ENCODE measurements at places on chromosomes 13 and 19.
A peak's percentile ranks its signal among the peaks of the same experiment; 100 is the strongest.

- no peak for DNase-seq
These were observed 1872.9 kb upstream of the PCDH20 start for GRCh38 chr13:63288576-63288975.

GRCh38 chr13:77969299-77969698 is 50.7 kb upstream of the EDNRB start:
- DNase-seq, result no peak

DNA sequence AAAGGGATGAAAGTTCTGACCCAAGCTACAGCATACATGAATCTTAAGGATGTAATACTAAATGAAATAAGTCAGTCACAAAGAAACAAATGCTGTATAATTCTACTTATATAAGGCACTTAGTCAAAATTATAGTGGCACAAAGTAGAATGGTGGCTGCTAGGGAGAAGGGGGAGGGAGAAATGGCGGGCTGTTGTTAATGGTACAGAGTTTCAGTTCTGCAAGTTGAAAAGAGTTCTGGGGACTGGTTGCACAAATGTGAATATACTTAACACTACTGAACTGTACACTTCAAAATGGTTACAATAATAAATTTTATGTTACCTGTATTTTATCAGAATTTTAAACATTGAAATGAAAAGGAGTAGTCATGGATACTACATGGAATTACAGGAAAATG is 48.9 kb upstream of the CLDN10 start:
- no peak for DNase-seq

DNA sequence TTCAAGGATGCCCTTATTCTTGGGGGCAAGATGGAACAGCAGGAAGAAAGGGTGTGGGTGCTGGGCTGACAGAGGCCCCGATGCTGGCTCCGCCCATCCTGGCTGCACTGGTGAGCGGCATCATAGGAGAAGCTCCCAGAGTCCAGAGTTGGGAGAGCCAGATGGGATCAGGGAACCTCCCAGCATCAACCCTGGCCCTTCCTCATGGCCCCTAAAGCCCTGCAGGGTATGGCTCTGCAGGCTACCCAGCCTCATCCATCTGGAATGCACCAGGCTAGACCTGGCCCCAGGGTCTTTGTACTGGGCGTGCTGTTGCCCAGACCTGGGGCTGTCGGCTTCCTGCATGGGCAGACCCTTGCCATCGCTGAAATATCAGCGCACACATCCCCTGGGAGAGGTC is 7.9 kb upstream of the ELL start:
- no peak for DNase-seq

- DNase-seq, result peak; percentile 35
These were observed 27.9 kb upstream of the NANOS3 start for GRCh38 chr19:13848798-13849676.

DNA sequence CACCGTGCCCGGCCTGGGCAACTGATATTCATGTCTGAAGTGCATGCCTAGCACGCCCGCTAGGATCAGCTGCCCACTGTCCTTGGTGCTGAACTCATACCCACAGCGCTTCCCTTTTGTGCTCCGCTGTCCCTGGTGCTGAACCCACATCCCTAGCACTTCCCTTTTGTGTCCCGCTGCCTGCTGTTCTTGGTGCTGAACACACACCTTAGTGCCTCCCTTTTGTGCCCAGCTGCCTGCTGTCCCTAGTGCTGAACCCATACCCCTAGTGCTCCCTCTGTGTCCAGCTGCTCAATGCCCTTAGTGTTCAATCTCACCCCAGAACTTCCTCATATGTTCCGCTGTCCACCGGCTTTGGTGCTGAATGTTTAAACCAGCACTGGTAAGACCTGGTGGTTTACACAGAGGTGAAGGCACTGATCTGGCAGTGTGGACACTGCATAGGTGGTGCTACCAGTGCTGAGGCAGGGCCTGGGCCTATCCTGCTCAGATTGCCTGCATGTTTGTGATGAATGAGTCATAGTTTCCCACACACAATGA is 26.3 kb upstream of the SIGLEC11 start:
- peak; percentile 96 for DNase-seq

- DNase-seq, result peak; percentile 56
These were observed 12.9 kb downstream of the PIN1 start for GRCh38 chr19:9848060-9848459.

- DNase-seq, result peak; percentile 74
These were observed 23.5 kb upstream of the DCLK1 start for GRCh38 chr13:36154567-36155291.

DNA sequence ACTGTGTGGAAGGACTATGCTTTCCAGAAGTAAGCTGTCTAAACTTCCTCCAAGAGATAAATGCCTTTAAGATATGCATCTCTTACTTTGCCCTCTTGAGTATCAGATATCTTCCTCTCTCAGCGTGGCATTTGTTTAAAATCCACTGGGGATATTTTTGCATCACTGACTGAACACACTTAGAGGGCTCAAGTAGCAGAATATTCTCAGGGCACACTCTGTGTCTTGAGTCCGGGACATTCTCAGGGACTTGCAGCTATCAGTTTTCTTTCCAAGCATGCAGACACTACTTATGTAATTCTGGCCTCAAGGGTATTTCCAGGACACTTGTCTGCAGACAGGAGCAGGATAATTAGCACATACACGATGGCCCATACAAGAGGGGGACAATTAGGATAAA is 84.7 kb downstream of the ERCC5 start:
- DNase-seq, result no peak

- no peak for DNase-seq
These were observed 1.7 kb upstream of the FBXW9 start for GRCh38 chr19:12698138-12698537.

DNA sequence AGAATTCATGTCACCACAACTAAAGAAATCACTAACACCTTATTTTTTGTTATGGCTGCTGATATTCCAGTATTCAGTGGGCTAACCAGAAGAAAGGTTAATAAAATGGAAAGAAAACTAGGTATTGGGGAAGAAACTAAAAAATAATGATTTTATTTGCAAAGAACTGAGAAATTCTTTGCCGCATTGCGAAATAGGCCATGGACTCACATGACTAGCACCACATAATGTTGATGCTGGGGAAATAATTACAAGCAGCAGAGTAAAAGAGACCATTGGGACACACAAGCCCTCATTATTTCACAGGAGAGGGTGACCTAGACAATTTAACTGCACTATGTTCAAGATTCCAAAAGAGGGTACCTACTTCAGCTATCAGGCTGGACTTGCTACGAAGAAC is 1411.5 kb downstream of the SLITRK5 start:
- no peak for DNase-seq

GRCh38 chr13:109146912-109147647 is 517.7 kb downstream of the MYO16 start:
- DNase-seq, result no peak

GRCh38 chr13:37406031-37406430 is 192.5 kb downstream of the POSTN start:
- no peak for DNase-seq

DNA sequence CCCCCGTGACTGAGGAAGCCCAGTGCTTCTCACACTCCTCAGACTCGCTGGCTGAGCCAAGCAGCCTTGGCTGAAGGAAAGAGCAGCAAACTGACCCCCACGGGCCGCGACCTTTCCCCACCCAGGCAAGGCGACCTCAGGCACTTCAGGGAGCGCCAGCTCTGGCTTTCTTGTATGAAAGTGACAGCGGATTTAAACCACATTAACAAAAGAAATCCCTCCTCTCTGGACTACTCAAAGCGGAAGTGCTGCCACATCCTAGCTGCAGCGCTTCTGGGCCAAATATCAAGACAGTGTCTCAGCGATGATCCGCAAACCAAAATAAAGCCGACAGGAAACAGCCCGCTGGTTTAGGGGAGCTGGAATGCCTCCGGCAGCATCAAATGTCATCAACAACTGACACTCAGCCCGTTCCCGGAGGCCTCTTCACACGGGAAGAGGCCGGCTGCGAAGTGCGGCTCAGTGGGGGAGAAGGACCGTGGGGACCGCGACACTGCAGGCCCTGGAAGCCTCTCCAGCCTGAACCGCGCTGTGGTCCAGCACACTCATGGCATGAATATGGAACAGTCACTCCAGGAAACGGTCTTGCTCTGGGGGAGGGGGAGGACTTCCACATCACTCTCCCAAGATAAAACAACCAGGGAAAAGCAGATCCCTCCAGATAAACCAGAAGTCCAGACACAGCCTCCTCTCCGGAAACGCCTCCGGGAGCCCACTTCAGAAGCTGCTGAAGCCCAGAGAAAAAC is 1.4 kb downstream of the RASA3 start:
- DNase-seq, result no peak

- DNase-seq, result no peak
These were observed 2.4 kb downstream of the GPX4 start for GRCh38 chr19:1105873-1106840.

- no peak for DNase-seq
These were observed 2.2 kb downstream of the JOSD2 start for GRCh38 chr19:50508843-50509190.

DNA sequence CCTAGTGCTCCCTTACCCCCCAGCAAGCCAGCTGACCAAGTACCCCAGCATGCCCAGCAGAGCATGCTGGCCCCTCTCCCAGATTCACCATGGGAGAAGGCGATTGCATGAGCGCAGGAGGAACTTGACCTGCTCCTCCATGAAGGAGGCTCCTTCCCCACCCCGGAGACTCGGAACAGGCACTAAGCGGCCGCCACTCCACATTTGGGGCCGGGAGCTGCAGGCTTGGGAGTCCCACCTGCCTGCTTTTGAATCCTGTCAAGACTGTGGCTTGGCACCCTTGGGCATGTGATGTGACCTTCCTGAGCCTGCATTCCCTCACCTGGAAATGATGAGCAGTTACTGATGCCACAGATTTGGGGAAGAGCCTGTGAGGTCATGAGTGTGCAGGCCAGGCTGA is 12.7 kb upstream of the TIMM50 start:
- no peak for DNase-seq

DNA sequence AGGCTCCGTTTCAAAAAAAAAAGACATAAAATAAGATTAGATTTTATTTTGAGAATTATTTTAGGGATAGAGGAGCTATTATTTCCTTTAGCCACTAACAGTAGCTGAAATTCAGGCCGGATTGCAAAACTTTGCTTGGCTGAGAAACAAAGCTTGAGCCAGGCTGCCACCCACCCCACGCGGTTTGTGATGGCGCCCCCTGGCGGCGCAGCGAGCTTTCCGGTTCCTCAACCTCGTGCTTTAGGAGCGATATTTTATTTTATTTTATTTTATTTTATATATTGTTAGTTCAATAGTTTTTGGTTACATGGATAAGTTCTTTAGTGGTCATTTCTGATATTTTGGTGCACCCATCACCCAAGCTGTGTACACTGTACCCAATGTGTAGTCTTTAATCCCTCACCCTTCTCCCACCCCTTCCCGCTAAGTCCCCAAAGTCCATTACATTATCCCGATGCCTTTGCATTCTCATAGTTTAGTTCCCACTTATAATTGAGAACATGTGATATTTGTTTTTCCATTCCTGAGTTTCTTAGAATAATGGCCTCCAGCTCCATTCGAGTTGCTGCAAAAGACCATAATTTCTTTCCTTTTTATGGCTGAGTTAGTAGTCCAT is 19.8 kb upstream of the CEACAM4 start:
- DNase-seq, result no peak

- no peak for DNase-seq
These were observed 69.4 kb downstream of the C13orf42 start for GRCh38 chr13:51041710-51042109.

DNA sequence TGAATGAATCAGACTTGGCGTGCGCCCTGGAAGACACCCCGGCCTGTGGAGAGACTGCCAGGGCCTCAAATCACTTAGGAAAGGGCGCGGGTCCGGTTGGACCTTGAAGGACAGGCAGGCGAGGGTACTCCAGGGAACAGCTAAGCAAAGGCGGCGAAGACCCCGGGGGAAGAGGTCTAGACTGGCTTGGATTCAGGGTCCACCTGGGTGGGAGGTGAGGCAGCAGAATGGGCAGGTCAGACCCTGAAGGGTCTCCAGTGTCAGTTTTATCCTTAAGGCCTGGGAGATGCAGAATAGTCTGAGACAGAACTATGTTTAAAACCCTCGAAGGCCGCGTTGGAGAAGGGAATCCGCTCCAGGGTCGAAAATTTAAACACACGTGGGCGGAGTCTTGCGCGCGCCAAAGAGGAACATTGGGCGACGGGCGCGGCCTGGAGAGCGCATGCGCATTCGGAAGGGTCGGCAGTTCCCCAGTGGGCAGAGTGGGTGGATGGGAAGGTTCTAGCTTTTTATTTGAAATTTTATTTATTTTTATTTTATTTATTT is 567 bp upstream of the SMG9 start:
- DNase-seq, result peak; percentile 81

GRCh38 chr13:100438059-100438788 is 150.4 kb downstream of the GGACT start:
- DNase-seq, result no peak

DNA sequence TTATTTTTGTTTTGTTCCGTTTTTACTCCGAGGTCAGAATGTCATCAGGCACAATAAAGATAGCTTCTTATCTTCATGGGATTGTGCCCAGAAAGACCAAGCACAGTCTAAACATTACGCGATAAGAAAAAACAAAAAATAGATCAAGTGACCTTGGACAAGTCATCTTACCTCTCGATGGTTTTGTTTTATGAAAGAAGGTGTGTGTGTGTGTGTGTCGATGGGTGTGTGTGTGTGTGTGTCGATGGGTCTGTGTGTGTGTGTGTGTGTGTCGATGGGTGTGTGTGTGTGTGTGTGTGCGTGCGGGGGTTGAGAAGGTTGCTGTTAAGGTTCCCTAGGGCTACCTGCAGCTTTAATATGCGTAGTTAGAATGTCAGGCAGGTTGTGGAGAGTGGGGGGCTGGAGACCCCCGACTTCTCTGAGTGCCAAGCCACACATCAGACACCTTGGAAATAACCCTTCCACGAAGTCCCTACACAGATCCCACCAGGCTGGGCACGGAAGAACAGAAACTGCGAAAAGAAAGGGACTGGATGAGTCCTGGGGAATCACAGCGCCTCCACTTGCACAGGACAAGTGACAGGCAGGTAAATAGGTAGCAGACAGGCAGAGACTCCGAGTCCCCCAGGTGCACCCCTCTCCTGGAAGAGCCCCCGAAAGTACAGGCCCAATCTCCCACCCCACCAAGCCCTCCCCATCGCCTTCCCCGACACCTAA is 458 bp upstream of the ATP8A2 start:
- DNase-seq, result no peak

- peak; percentile 91 for DNase-seq
These were observed 96.2 kb downstream of the INSR start for GRCh38 chr19:7197760-7198696.

DNA sequence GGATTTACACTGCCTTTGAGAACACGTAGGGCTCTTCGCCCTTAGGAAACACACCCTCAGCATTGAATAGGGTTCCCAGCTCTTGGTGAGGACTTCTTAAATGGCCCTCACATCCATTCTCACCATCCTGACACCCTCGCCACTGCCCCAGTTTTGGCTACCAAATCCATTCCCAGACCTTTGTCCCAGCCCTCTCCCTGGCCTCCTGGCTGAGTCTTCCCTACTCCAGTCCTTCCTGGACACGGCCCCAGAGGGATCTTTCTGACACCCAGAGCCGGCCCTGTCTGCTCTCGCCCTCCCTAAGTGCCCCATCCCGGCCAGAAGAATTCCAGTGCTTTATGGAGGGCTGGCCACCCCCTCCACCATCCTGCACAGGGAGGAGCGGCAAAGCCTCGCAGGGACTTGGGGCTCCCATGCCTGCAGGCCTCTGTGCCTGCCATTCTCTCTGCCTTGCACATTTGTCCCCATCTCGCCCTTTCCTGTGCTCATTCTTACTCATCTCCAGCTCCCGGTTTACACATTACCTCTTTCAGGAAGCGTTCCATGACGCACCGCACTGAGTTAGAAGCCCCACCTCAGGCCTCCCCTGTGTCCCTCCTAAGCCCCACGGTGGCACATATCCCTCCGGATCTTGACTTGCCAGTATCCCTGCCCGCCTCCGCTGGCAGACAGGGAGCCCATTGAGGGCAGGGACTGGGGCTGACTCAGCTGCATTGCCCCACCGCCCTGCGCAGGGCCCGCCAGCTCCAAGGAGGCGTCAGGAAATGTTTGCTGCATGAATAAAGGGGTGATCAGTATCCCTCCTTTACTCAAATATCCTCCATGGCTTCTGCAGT is 11.0 kb upstream of the KLK14 start:
- DNase-seq, result no peak

All from ecto neural progenitor cell (in vitro differentiated cells).